Occipital lobe (tissue), 3 donors: ENCODE measurements at places on chromosomes 13 and 19.

DNA sequence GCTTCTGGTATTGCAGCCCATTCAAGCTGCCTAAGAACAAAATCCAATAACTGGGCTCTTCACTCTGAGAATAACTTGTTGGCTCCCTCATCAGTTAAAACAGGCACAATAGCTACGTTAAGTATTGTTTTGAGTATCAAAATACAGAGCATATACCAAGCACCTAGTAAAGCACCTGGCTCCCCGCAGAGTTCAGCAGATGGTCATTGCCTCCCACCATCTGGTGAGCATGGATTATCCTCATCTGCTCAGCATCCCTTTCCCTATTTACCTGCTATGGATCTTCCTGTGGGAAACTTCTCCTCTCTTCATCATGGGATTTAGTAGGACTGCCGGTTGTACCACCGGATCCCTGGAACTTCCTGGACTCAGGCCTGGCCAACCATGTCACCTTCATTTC, 199.2 kb upstream of the MAB21L1 start:
- DNase-seq: no peak

DNA sequence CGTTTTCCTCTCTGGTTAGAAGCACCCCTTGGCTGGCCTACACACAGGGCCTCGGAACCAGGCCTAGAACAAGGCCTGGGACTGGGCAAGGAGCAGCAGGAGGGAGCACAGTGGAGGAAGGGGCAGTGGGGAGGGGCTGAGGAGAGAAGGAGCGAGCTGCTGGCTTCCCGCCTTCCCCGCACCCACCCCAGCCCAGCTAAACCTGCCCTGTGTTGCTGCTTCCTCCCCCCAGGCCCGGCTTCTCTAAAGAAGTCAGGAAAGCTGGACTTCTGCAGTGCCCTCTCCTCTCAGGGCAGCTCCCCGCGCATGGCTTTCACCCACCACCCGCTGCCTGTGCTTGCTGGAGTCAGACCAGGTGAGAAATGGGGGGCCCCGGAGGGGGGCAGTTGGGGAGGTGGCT, 24.3 kb downstream of the LYL1 start:
- no peak for DNase-seq

DNA sequence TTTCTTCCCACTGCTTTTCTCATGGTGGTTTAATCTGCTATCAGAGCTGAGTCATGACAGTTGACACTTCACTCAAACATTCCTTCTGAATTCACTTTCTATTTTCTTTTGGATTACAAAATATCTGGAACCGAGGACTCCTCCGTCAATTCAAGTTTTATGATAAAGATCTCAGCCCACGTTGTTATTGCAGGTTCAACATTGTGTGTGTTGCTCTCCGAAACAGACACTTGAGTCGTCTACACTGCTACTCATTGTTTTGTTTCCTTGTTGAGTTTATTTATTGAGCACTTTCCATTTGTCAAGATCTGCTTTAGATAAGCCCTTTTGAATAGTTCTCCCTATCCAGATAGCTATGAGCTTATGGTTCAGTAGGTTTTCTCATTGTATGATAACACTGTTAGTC, 636.1 kb upstream of the GPC6 start:
- no peak for DNase-seq

DNA sequence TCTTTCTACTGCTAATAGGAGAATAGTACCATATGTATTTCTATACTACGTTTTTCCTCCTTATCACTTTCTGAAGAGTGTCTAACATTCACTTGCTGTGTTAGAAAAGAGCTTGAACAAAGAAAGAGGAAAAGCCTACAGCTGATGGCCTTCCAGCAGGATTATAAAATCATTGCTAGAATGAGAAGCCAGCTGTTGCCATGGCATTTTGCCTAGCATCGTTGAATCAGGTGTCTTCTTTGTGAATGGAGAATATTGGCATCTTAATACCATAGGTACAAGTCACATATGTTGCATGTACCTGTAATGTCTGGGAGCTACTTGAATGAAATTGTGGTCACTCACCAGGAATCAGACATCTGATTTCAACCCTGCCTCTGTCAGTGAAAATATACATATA, 1174.9 kb downstream of the PCDH17 start:
- DNase-seq: no peak

DNA sequence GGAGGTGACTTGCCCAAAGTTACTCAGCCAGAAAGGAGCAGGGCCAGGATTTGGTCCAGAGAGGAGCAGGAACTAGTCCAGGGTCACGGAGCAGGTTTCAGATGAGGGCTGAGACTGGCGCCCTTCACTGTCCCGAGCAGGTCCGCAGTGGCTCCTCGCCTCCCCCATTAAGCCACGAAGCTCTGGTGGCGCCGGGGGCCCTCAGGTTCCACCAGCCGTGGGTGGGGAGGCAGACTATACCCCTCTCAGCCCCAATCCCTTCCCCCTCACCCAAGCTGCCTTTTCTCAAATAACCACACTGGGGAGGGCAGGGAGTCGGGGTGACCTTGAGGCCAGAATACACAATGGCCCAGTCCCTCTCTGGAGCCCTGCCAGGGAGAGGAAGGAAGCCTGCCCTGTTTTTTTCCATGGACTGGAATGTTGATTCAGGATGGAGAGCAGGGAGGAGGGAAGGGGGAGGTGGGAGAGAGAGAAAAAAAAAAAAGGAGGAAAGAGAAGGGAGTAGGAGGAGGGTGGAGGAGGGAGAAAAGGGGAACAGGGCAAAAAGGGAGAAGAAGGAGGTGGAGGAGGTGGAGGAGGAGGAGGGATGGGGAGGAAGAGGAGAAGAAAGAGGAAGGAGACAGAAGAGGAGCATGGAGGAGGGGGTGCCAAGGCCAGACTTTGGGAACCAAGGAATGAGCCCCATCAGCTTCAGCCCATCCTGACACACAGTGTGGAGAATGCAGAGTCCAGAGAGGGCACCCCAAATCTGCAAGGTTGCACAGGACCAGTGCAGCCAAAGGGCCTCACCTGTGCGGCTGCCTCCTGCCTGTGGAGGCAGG, 19.7 kb downstream of the CEACAM16 start:
- no peak for DNase-seq

GRCh38 chr19:5743630-5744029, 23.2 kb downstream of the CATSPERD start:
- no peak for DNase-seq

DNA sequence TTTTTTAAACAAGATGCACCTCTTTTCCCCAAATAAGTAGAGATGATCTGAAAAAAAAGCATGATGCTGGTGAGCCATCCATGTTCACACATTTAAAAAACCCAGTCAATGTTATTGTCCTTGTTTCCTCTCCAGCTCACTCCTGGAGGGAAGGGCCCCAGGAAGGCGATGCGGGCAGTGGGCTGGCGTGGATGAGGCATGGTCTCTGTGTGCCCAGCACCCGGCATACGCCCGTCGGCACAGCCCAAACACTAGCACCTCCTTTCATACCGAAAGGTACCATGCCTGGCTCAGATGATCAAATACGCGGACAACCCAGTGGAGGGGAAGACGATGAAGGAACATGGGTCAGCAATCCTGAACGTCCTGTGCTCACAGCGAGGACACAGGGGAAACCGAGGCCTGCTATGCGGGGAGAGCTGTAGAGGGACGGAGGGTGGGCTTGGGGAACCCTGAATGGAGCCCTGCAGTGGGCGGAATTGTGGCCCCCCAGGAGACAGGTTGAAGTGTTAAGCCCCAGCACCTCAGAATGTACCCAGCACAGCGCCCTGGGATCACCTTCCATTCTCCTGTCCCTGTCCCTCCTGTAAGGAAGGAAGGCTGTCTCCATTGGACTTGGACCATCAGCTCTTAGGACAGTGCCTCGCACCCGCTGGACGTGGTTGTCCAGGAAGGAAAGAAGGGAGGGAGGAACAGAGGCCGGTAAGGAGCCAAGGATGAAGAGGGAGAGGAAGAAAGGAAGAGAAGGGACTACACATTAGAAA, 49.4 kb downstream of the SOX1 start:
- DNase-seq: no peak

GRCh38 chr19:49818649-49819370, 721 bp downstream of the MED25 start:
- no peak for DNase-seq
